T-cell (primary cell): ENCODE measurements at places on chromosomes 12 and 14. TPM values are rescaled to one million over a fixed set of nuclear protein-coding genes. Genes with fewer than 3 reads are reported as not detected.

- no peaks in the 10 kb centered on the region for H3K36me3 ChIP-seq
- no peaks in the 10 kb centered on the region for H3K4me1 ChIP-seq
- H3K27me3 ChIP-seq = peaks cover 15% of the 10 kb centered on the region
- DNase-seq = no peak
- H3K27ac ChIP-seq = no peak overlapping the region
Measured at GRCh38 chr12:80710727-80711449, 3.5 kb downstream of the MYF6 start.

DNA sequence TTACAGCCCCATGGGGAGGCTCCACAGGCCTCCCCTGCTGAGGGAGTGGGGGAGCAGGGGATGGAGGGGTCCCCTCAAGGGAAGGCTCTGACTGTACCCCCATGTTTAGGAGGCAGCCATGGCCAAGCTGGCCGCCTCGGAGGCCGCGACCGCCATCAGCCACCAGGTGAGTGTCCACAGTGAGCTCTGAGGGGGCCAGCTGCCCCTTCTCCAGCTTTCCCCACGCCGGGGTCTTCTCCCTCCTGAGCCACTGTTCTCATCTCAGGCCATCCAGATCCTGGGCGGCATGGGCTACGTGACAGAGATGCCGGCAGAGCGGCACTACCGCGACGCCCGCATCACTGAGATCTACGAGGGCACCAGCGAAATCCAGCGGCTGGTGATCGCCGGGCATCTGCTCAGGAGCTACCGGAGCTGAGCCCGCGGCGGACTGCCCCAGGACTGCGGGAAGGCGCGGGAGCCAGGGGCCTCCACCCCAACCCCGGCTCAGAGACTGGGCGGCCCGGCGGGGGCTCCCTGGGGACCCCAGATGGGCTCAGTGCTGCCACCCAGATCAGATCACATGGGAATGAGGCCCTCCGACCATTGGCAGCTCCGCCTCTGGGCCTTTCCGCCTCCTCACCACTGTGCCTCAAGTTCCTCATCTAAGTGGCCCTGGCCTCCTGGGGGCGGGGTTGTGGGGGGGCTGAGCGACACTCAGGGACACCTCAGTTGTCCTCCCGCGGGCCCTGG is 13.6 kb downstream of the ACADS start:
- no peaks in the 10 kb centered on the region for H3K27me3 ChIP-seq
- no peak for DNase-seq
- H3K27ac ChIP-seq = no peak overlapping the region

- no peaks in the 10 kb centered on the region for H3K36me3 ChIP-seq
- no peak for DNase-seq
- peaks cover 2% of the 10 kb centered on the region for H3K27me3 ChIP-seq
- H3K27ac ChIP-seq = no peak overlapping the region
Measured at GRCh38 chr12:2393016-2393415, 340.2 kb downstream of the CACNA1C start.

GRCh38 chr12:71410844-71411243 is 28.8 kb upstream of the LGR5 start:
- H3K36me3 ChIP-seq = no peaks in the 10 kb centered on the region
- no peak overlapping the region for H3K4me3 ChIP-seq
- no peak overlapping the region for H3K27ac ChIP-seq

GLRX5 gene
- total RNA-seq = 16.0 TPM

DNA sequence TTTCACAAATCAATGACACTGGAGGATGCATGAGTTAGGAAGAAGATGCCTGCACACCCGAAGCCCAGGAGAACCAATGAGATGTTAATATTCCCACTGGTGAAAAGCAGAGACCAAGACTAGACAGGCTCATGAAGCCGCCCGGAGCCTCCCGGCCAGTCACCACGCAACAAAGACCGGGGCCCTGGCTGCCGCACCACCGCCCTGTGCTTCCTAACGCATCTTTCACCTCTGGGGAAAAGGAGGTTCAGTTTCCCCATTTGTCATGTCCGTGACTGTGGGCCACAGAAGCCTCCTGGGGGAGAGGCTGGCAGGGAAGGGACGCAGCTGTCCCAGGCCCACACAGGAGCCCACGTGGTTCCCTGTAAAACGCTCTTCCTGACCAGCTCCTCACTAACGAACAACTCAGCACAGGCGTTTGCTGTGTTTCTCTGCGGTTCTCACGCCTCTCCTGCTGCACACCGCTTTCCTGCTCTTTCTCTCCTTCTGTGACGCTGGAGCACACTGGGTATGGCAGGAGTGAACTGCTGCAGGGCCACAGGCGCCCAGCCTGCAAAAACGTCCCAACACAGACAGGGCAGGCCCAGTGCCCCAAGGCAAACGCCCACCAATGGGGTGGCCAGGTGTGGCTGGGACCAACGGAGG is 10.8 kb downstream of the RIMBP2 start:
- DNase-seq = no peak
- H3K36me3 ChIP-seq = no peaks in the 10 kb centered on the region

- H3K4me3 ChIP-seq = no peak overlapping the region
- peaks cover 2% of the 10 kb centered on the region for H3K4me1 ChIP-seq
- H3K27ac ChIP-seq = no peak overlapping the region
- no peak for DNase-seq
Measured at GRCh38 chr14:99564256-99564925, 39.6 kb downstream of the CCDC85C start.

ATG2B gene
- 29.7 TPM for total RNA-seq

GRCh38 chr12:20883288-20883687 is 72.8 kb downstream of the SLCO1B3 start:
- no peaks in the 10 kb centered on the region for H3K27me3 ChIP-seq
- no peaks in the 10 kb centered on the region for H3K4me1 ChIP-seq
- H3K27ac ChIP-seq = no peak overlapping the region
- H3K4me3 ChIP-seq = no peak overlapping the region
- no peaks in the 10 kb centered on the region for H3K36me3 ChIP-seq
- no peak for DNase-seq
